Uterine smooth muscle cell (primary cell): ENCODE measurements at places on chromosomes 5 and 9. TPM values are rescaled to one million over a fixed set of nuclear protein-coding genes. Genes with fewer than 3 reads are reported as not detected.

NCS1 gene
- 54.2 and 76.2 TPM in 2 replicates for total RNA-seq

TAF11L6 gene
- not detected in 2 replicates for total RNA-seq

PNPLA7 gene
- 0.55 and 1.00 TPM in 2 replicates for total RNA-seq

SLC46A2 gene
- not detected in 2 replicates for total RNA-seq

PPP2R2B gene
- 0.87 and 1.3 TPM in 2 replicates for total RNA-seq

ANKRD20A1 gene
- 0.12 and 0.22 TPM in 2 replicates for total RNA-seq

UBAP2 gene
- total RNA-seq: 16.9 and 19.6 TPM in 2 replicates

SYK gene
- total RNA-seq: not detected in 2 replicates

SHISAL2B gene
- total RNA-seq: 0.25 TPM in 1 of 2 replicates, not detected in the other

PTPN3 gene
- 0.12 and 0.22 TPM in 2 replicates for total RNA-seq

GDA gene
- 0.11 TPM in 1 of 2 replicates, not detected in the other for total RNA-seq

LCP2 gene
- total RNA-seq: 0.25 TPM in 1 of 2 replicates, not detected in the other

CCNJL gene
- 0.11 and 0.12 TPM in 2 replicates for total RNA-seq

SERF1A gene
- total RNA-seq: 3.5 and 5.9 TPM in 2 replicates

ENHO gene
- not detected in 2 replicates for total RNA-seq

FLT4 gene
- total RNA-seq: 0.11 and 0.25 TPM in 2 replicates

HTR4 gene
- not detected in 2 replicates for total RNA-seq

SPAG8 gene
- 0.75 and 1.3 TPM in 2 replicates for total RNA-seq

FCN2 gene
- not detected in 2 replicates for total RNA-seq

SPINK6 gene
- not detected in 2 replicates for total RNA-seq

N4BP3 gene
- 0.89 and 1.1 TPM in 2 replicates for total RNA-seq

ELOVL7 gene
- under 0.01 and 0.11 TPM in 2 replicates for total RNA-seq

SLC6A7 gene
- total RNA-seq: under 0.01 TPM in 1 of 2 replicates, not detected in the other

FRMD3 gene
- total RNA-seq: 0.87 and 1.4 TPM in 2 replicates

SOX30 gene
- total RNA-seq: 0.12 TPM in 1 of 2 replicates, not detected in the other

TAF11L10 gene
- total RNA-seq: not detected in 2 replicates

LHX3 gene
- under 0.01 TPM in 1 of 2 replicates, not detected in the other for total RNA-seq

C9orf50 gene
- 0.12 TPM in 1 of 2 replicates, not detected in the other for total RNA-seq

ASPN gene
- 1.00 and 2.9 TPM in 2 replicates for total RNA-seq

CDKN2A gene
- total RNA-seq: 8.5 and 8.9 TPM in 2 replicates

LTC4S gene
- total RNA-seq: 0.33 and 0.50 TPM in 2 replicates

NKD2 gene
- total RNA-seq: not detected in 2 replicates

TXN gene
- 370 and 447 TPM in 2 replicates for total RNA-seq

RORB gene
- total RNA-seq: 6.0 and 11.3 TPM in 2 replicates

FABP6 gene
- total RNA-seq: not detected in 2 replicates

TYRP1 gene
- total RNA-seq: under 0.01 TPM in 1 of 2 replicates, not detected in the other

ADRB2 gene
- 0.12 and 0.22 TPM in 2 replicates for total RNA-seq

GABRA6 gene
- total RNA-seq: not detected in 2 replicates

MCIDAS gene
- not detected in 2 replicates for total RNA-seq

RFESD gene
- 3.5 and 4.0 TPM in 2 replicates for total RNA-seq

PCDHGA12 gene
- 15.5 and 21.5 TPM in 2 replicates for total RNA-seq

SLC25A48 gene
- under 0.01 TPM in 1 of 2 replicates, not detected in the other for total RNA-seq

PCDHA10 gene
- 0.33 and 0.37 TPM in 2 replicates for total RNA-seq

FST gene
- 15.0 and 30.8 TPM in 2 replicates for total RNA-seq

GPR150 gene
- total RNA-seq: 0.12 and 0.33 TPM in 2 replicates

FAM78A gene
- total RNA-seq: 0.22 and 0.37 TPM in 2 replicates

ADRA1B gene
- under 0.01 TPM in 1 of 2 replicates, not detected in the other for total RNA-seq

PLEKHG4B gene
- under 0.01 TPM in 2 replicates for total RNA-seq

SLC34A3 gene
- not detected in 2 replicates for total RNA-seq

LAMC3 gene
- 0.89 and 1.00 TPM in 2 replicates for total RNA-seq
